ENCODE measurements at places on chromosomes 13 and 19.

- DNase-seq, result no peak
Measured at GRCh38 chr13:91719033-91719432, 320.6 kb downstream of the GPC5 start.

GRCh38 chr19:6117534-6117933 is 7.2 kb upstream of the RFX2 start:
- DNase-seq, result no peak

DNA sequence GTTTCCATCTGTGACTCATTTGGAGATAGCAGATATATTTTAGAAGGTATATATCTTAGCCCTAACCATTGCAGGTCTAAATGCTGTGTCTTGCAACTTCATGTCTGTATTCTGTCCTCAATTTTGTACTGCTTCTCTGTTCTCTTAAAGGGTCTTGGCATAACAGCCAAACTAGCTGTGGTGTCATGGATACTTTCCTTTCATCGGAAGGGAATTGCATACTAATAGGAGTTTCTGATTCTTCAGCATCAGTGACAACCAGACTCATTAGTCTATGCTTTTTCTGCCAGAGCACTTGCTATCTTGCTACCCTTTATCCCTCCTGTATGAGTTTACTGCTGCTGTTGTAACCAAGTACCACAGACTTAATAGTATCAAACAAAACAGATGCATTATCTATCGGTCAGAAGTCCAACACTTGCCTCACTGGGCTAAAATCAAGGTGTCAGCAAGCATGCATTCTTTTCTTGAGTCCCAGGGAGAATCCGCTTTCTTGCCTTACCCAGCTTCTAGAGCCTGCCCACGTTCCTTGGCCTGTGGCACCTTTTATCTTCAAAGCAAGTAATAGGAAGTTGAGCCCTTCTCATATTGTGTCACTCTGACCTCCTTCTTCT is 253.1 kb downstream of the HS6ST3 start:
- no peak for DNase-seq

GRCh38 chr19:19032420-19033175 is 719 bp downstream of the SUGP2 start:
- peak; percentile 5 for DNase-seq

GRCh38 chr13:36082806-36083205 is 48.4 kb downstream of the DCLK1 start:
- DNase-seq, result no peak

GRCh38 chr13:37433086-37433485 is 165.5 kb downstream of the POSTN start:
- no peak for DNase-seq

GRCh38 chr13:73998631-73999030 is 135.6 kb downstream of the KLF12 start:
- no peak for DNase-seq

DNA sequence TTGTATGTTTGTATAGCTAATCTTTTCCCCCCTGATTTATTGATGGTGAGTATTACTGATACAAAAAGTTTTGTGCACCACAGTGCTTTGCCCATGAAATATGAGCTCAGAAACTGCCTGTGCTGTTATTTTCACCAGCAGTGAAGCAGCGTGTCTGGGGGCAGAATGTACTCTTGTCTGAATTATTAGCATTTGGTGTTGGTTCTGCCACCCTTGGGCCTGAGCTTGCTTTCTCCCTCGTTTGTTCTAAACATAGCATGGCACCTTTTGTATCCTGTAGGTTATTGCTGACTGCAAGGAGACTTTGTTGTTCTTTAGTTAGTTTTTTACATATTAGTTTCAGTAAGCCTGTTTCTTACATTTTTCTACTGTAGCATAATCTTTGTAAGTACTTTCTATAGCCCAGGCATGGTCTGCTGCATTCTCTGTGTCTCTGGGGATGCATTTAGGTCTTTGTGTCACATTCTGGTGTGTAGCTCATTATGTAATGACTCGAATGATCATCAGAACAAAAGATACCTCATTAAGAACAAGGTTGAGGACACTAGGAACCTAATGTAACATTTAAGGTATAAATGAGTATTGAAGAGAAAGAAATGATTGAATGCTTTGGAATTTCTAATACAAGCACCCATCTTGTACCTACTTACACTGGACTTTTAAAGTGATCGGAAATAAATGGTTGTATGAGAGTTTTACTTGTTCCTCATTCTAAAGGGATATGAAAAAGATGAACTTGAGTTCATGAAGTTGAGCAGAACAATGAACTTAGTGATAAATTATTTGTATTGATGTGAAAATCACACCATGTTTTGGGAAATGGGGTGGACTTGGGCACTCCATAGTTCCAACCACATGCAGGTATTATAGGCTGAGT is 50.3 kb upstream of the GPI start:
- DNase-seq, result no peak

GRCh38 chr13:112159575-112160547 is 92.9 kb downstream of the SOX1 start:
- DNase-seq, result no peak

GRCh38 chr13:99729745-99730144 is 228.5 kb downstream of the TM9SF2 start:
- DNase-seq, result no peak

DNA sequence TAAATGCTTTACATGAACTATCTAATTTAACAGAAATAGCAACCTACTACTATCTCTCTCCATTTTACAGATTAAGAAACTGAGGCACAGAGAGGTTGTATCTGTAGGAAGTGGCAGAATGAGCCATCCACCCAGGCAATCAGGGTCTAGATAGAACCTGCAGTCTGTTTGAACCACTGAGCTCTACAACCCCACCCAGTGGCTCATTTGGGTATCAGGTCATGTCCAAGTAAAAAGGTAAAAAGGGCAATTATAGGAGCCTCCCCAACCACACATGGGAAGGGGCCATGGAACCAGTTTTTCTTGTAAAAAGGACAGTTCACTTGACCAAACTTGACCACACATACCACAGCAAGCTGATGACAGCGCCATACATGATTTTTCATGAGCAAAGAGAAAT is 92.9 kb upstream of the SGCG start:
- DNase-seq, result no peak

- DNase-seq, result no peak
Measured at GRCh38 chr13:78602561-78603239, 652 bp downstream of the POU4F1 start.

DNA sequence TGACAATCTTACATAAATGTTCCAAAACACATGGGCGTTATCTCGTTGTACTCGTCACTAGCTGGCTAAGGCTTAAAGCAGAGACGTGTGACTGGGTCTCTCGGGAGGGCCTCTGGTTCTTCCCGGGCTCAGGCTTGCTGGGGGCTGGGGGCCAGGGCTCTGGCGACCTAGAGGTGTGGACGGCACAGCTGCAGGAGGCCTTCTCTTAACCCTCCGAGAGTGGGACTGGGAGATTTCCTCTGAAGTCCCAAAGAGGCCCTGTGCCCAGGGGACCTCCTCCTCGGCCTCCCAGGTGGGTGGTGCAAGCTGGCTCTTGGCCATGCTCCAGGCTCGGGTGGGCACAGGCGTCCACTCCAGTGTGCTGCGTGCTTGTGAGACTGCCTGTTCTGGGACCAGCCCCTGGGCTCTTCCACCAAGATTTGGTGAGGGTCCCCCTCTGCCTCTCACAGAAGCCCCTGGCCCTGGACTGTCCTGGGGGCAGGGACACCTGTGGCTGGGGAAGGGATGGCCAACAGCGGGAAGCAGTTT is 2.2 kb downstream of the CAPS start:
- DNase-seq, result no peak

DNA sequence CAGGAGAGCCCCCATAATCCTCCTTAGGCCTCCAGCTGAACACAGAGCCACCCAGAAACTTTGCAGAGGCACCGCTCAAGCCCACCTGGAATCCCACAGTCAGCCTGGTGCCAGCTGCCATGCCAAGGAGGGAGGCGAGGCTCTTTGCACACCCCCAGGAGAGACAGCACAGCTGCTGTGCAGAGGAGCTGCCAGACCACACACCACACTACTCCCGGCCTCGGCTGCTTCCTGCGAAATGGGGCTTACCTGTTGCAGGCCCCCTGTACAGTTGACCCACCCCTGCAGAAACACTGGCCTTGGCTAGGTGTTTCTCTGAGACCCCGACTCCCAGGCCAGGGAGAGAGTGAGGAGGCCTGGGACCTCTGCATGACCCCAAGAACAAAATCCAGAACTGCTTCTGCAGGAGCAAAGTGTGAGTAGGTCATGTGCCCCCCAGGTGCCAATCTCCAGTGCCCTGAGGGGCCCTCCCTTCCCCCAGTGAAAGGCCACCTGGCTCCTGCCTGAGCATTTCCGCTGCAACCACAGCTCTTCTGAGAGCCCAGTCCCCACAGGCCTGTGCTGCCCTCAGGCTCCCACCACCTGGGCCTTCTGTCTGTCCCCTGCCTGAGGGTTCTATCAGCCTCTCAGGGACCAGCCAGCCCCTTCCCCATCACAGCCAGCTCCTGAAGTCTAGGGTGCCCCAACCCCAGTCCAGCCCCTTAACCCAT is 580.4 kb downstream of the UQCRFS1 start:
- no peak for DNase-seq

DNA sequence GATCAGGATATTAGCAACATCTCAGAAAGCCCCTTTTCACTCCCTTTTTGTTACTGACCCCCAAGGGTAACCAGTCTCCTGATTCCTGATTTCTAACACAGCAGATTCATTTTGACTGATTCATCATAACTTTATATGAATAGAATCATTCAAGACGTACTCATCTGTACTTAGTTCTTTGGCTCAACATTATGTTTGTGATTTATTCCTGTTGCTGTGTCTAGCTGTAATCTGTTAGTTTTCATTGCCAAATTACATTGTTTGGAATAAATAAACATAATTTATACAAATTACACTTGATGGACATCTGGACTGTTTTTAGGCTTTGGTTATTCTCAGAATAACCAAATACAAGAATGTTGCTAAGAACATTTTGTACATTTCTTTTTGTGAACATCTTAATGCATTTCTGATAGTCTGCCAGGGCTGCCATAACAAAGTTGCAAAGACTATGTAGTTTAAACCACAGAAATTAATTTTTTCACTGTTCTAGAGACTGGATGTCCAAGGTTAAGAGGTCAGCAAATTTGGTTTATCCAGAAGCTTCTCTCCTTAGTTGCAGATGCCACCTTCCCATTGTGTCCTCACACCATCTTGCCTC is 62.8 kb upstream of the EDNRB start:
- DNase-seq, result no peak

- DNase-seq, result no peak
Measured at GRCh38 chr13:48161530-48162179, 66.8 kb upstream of the MED4 start.

DNA sequence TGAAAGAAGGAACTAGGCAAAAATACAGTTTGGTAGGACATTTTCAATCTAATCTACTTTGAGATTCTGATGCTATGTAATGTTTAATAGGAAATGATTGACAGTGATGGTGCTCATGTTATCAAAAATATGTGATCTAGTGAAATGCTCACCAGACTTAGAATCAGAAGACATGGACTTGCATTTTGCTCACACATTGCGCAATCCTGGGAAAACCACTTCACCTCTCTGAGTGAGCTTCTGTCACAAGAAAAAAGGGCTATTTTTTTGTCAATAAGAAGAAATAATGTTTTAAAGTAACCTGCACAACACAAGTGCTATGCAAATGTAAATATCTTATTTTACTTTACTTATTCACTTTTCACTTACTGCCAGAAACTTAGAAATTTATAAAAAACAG is 380.9 kb upstream of the HTR2A start:
- DNase-seq, result no peak

DNA sequence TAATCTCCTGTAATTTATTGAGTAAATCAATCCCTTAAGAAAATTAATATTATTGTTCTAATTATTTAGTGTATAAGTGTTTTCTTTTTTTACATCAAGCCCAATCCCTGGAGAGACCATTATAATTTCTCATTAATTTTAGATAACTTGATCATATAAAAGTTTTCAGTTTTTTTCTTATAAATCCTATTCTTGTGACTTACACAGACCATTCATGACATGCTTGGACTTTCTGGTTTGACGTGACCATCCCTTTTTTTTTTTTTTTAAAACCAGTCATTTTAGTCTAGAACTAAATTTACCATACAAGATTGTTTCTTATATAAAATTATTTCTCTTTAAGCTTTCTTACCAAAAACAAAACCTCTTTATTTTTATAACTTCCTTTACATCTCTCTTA is 5.4 kb upstream of the MTRF1 start:
- DNase-seq, result no peak

DNA sequence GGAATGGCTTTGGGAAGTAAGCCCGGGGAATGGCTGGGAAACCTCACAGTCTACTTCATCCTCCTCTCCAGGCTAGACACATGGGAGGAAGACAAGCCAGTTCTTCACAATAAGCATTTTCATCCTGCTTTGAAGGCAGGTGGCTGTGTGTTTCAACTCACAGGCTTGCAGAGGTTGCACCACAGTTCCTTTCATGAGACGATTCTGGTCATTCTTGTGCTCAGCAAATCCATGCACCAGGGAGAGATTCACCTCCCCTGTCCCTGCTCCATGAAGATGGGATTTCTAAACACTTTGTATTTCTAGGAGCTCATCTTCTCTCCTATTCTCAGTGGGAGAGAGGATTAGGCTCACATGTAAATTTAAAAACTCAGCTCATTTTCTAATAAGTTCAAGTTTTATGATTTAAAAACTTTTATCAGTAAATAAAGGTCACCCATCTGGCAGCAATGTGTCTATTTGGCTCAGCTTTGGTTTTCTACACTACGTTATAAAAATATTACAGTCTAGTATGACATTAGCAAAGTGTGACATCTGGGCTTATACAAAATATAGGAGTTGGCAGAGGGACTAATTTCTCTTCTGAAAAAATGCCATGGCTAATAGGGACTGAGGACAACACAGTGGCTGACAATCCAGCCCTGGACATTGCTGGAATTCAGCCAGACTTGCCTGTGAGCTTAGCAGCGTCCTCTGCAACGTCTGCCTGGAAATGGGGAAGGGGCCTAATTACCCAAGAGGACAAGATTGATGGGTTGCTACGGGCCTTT is 283.2 kb upstream of the SLC10A2 start:
- DNase-seq, result no peak

- DNase-seq, result no peak
Measured at GRCh38 chr19:48961051-48961649, 4.0 kb upstream of the FTL start.

- no peak for DNase-seq
Measured at GRCh38 chr19:33404506-33405253, 31.2 kb downstream of the CEBPG start.

- DNase-seq, result no peak
Measured at GRCh38 chr13:91544723-91545122, 146.3 kb downstream of the GPC5 start.

GRCh38 chr19:49125025-49125731 is 5.8 kb downstream of the PPFIA3 start:
- DNase-seq, result no peak

- no peak for DNase-seq
Measured at GRCh38 chr13:90413548-90413947, 933.9 kb upstream of the MIR17HG start.

DNA sequence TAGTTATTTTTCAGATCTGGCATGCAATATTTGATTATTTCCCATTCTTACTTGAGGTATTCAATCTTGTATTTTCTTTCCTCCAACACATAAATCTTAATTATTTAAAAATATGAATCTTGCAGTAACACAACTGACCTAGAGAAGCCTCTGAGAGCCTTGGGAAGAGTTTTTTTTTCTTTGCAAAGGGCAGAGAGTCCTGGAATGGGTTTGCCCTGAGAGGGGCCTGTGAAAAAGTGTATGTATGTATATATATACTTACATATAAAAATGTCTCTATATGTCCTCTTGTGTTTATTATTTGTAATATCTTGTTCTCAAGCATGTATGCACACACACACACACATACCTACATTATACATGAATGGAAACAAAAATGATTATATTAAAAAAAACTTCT is 801.2 kb upstream of the SLITRK1 start:
- no peak for DNase-seq
